ENCODE measurements at places on chromosomes 2 and 18.

DNA sequence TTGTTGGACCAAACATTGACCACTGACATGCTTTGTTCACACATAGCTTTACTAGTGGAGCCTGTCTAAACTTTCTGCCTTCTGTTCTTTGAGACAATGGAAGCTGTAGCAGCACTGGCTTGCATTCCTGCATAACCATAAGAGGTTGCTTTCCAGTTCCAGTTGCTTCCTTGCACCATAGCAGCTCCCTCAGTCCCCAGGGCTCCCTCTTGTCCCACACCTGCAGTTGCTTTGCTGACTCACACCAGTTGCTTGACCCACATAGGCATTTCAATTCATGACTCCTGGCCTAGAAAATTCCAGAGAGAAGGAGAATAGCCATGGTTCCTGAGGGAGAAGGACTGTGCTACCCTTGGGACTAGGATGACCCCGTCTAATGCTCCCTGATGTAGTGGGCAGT lies 20.9 kb downstream of the SGPP2 start:
- H3K27ac ChIP-seq, result no peak overlapping the region
- no peaks in the 10 kb centered on the region for H3K4me1 ChIP-seq
- DNase-seq, result no peak
- no peaks in the 10 kb centered on the region for H3K27me3 ChIP-seq
- no peak overlapping the region for H3K4me3 ChIP-seq

DNA sequence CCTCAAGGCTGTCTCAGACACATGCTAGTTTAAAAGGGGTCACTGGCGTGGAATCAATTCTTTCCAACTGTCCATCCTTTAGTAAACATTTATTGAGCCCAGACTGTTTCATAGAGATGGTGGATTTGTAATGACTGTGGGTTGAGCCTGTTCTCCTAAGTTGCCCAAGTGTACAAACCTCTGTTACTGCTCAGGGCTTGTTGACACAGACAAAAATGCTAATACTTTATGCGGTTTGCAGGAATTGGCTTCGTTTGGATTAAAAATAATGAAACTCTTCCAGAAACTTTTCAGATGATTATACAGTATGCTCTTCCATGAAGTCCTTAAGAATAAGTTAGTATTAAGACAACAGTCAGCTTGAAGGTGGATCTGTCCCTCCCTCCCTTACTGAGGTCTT lies 83.6 kb upstream of the MGAT5 start:
- H3K4me1 ChIP-seq, result peaks cover 70% of the 10 kb centered on the region
- DNase-seq, result no peak
- H3K27me3 ChIP-seq, result no peaks in the 10 kb centered on the region
- H3K4me3 ChIP-seq, result no peak overlapping the region

DNA sequence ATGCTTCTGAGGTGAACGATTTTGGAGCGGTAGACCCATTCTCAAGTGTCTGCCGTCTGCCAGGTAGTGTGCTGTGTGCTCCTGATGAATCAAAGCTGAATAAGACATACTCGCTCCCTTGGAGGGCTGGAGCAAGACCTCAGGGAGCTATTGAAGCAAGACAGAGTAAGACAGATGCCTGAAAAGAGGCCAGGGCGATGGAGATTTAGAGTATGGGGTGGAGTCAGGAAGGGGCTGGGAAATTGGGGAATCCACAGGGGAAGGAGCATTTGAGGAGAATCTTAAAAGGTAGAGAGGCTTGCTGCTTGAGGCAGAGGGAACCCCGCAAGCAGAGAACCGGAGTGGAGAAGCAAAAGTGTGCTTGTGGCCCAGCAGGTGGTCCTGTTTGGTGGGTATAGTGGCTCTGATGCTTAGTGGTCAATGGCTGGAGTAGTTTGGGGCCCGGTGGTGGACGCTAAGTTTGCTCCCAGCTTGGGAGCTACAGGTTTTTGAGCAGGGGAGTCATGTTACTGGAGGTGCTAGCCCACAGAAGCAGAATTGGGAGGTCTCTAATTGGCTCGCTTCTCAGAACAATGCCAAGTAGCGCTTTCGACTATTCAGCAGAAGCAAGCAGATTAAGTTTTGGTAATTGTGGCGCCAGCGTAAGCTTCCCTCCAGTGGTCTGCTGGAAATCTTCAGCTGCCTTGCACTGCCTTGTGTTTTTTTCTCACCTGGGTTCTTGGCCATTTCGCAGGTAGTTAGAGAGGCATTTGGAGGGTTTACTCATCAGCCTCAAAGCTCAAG lies 2.0 kb downstream of the CNNM4 start:
- H3K27ac ChIP-seq, result peak overlapping the region; percentile 3
- no peak for DNase-seq
- peaks cover 68% of the 10 kb centered on the region for H3K4me1 ChIP-seq
- H3K4me3 ChIP-seq, result peak overlapping the region; percentile 82
- no peaks in the 10 kb centered on the region for H3K27me3 ChIP-seq
- peaks cover 1% of the 10 kb centered on the region for H3K36me3 ChIP-seq

GRCh38 chr2:47043142-47043890 lies 111.8 kb downstream of the STPG4 start:
- peaks cover 24% of the 10 kb centered on the region for H3K36me3 ChIP-seq
- peaks cover 21% of the 10 kb centered on the region for H3K4me1 ChIP-seq
- peak overlapping the region; percentile 36 for H3K27ac ChIP-seq
- no peaks in the 10 kb centered on the region for H3K27me3 ChIP-seq
- no peak for DNase-seq

- H3K27ac ChIP-seq, result no peak overlapping the region
- H3K27me3 ChIP-seq, result peaks cover 45% of the 10 kb centered on the region
- DNase-seq, result no peak
- no peaks in the 10 kb centered on the region for H3K4me1 ChIP-seq
- H3K4me3 ChIP-seq, result no peak overlapping the region
- no peaks in the 10 kb centered on the region for H3K36me3 ChIP-seq
These were observed 63.0 kb upstream of the SPRED2 start for GRCh38 chr2:65495251-65495877.

DNA sequence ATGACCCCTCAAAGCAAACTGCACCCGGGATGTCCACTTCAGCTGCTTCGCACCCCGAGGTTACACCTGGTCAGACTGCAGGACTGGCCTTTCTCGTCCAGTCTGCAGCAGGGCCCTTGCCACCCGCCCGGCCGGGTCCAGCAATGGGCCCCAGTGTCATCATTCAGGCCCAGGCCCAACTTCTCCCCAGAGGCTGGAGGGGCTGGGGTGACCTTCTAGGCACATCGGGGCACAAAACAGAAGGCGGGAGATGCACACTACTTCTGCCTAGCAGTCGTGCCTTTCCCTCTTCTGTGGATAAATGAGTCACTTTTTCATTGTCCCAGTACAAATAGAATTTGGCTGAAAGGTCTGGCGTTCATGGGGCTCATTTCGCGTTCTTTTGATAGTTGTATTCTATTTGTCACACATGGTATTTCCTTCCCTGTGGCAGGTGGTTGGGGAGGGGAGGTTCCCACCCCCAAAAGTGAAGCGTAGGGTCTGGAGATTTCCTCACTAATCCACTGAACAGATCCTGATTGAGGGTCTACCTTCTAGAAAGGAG lies 56.9 kb upstream of the ID2 start:
- H3K27me3 ChIP-seq, result peaks cover 17% of the 10 kb centered on the region
- H3K27ac ChIP-seq, result no peak overlapping the region
- no peaks in the 10 kb centered on the region for H3K36me3 ChIP-seq
- no peaks in the 10 kb centered on the region for H3K4me1 ChIP-seq
- no peak for DNase-seq
- H3K4me3 ChIP-seq, result no peak overlapping the region

DNA sequence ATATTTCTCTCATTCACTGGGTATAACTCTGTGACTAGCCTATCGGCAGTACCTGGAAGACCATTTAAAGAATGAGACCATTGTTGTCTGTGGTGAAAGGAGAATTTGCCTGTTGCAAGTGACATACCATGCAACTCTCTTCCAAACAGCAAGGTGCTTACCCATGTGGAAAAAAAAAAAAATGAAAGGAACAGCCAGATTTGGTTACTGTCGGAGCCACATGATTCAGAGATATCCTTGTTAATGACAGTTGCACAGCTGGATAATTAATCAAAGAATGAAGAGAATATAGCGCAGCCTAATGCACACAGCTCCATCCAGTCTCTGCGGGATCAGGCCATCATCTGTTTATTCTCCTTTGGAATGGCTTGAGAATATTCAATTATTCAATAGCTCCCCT lies 141.8 kb downstream of the HRH4 start:
- H3K27me3 ChIP-seq, result peaks cover 17% of the 10 kb centered on the region
- H3K4me1 ChIP-seq, result no peaks in the 10 kb centered on the region
- H3K4me3 ChIP-seq, result no peak overlapping the region
- H3K27ac ChIP-seq, result no peak overlapping the region
- no peak for DNase-seq

- no peak overlapping the region for H3K27ac ChIP-seq
- H3K36me3 ChIP-seq, result no peaks in the 10 kb centered on the region
- no peaks in the 10 kb centered on the region for H3K27me3 ChIP-seq
- no peaks in the 10 kb centered on the region for H3K4me1 ChIP-seq
- no peak for DNase-seq
These were observed 16.4 kb upstream of the XPO1 start for GRCh38 chr2:61554604-61555003.

DNA sequence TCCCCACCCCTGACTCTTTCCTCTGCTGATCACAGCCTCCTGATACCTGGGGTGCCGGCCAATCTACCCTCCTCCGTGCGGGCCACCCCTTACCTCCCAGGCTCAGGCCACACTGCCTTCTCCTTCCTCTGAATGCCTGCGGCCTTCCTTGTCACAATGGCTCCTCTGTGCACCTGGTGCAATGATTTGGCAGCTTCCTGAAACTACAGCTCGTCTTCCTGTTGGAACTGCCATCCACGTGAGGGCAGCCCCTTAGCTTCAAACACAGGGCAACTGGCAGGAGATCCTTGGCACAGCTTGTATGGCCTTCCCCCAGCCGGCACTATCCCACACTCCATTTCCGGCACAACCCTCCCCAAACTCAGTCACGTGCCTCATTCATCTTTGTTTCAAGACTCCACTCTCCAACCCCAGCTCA lies 69.0 kb downstream of the STPG4 start:
- no peak overlapping the region for H3K27ac ChIP-seq
- H3K4me3 ChIP-seq, result no peak overlapping the region
- no peaks in the 10 kb centered on the region for H3K4me1 ChIP-seq
- no peak for DNase-seq

- H3K4me1 ChIP-seq, result no peaks in the 10 kb centered on the region
- no peak overlapping the region for H3K27ac ChIP-seq
- no peaks in the 10 kb centered on the region for H3K36me3 ChIP-seq
These were observed 279.0 kb upstream of the STON1 start for GRCh38 chr2:48250943-48251342.

DNA sequence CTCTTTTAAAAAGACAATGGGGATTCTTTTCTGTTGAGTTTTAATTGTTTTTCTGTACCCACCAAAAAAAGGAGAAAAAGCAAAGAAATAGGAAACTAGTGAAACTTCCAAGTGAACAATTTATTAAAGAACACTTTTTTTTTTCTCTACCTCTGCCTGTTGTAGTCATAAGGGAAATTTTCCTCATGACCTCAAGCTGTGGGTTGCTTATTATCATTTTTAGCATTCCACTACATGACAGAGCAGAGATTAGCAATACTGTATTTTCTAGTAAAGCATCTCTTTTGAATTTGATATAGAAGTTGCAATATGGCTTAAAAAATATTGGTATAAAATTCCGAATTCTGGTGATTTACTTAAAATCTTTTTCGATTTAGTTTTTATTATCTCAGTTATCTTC lies 87.9 kb upstream of the LRRTM1 start:
- no peak overlapping the region for H3K27ac ChIP-seq
- no peak for DNase-seq

DNA sequence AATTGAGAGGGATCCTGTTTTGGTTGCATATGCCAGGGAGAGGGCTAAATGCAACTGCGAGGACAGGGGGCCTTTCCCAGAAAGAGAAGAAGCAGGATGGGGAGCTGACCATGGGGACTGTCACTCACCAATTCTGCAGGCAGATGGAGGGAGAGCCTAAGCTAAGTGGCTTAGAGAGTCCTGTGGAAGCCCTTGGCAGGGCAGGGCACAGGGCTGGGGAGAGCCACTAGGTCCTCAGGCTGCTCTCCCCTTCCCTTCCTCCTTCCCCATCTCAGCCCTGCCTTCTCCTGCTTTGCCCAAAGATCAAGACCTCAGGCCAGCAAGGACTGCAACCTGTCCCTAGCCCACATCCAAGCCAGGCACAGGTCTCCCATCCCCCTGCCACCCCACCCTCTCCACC lies 24.4 kb upstream of the CATIP start:
- no peak for DNase-seq
- no peaks in the 10 kb centered on the region for H3K36me3 ChIP-seq
- H3K27ac ChIP-seq, result no peak overlapping the region
- H3K4me1 ChIP-seq, result no peaks in the 10 kb centered on the region
- H3K4me3 ChIP-seq, result no peak overlapping the region
- no peaks in the 10 kb centered on the region for H3K27me3 ChIP-seq

DNA sequence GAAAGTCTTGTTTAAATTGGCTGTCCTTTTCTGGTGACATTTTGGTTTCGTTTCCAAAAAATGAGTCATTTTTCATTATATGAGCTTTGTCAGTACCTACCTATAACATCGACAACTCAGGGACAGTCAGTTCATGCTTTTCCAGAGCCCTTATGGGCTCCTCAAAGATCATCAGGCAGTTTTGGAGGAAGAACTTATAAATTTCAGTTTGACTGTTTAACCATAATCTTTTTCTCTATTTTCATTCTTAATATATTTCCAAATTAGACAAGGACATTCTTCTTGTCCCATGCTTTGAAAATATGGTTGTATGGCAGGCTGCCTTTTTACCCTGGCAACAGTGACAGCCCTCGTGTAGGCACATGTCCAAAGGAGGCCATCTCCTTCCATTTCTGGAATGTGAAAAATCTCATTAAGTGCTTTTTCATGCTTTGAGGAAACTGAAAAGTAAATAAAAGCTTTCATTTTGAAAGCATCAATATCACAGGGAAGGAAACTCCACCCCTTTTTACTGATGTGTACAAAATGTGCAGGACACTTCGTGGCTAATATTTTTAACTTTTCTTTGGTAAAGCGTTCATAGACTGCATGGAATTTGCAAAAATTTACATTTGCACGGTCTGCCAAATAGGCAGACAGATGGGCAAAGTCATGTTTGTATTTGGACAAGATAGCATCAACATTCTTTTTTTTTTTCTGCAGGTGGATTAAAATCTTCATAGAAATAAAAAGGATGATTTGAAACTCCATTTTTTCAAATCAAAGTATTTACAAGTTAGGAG lies 7.2 kb upstream of the PROC start:
- peak overlapping the region; percentile 53 for H3K4me3 ChIP-seq
- peaks cover 20% of the 10 kb centered on the region for H3K4me1 ChIP-seq
- peak overlapping the region; percentile 78 for H3K27ac ChIP-seq
- DNase-seq, result no peak
- H3K27me3 ChIP-seq, result no peaks in the 10 kb centered on the region

- H3K36me3 ChIP-seq, result peaks cover 38% of the 10 kb centered on the region
- H3K27me3 ChIP-seq, result no peaks in the 10 kb centered on the region
- no peak for DNase-seq
These were observed 14.0 kb downstream of the USP14 start for GRCh38 chr18:172361-172760.

DNA sequence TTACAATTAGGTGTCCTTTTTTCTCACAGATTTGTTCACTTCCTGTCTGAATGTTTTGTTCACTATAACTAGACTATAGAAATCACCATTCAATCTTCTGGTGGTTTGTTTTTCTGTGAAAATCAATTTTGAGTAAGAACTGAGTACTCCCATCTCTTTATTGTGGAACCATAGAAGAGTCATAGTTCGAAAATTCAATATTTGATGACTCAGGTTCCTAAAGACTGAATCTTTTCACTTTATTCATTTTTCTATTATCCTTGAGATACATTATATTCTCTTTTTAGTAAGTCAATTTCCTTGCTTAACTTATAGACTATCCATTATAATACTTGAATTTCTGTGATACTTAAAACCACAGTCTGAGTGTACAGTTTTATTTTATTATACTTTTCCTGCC lies 49.3 kb upstream of the KCNH7 start:
- H3K4me1 ChIP-seq, result no peaks in the 10 kb centered on the region
- H3K36me3 ChIP-seq, result no peaks in the 10 kb centered on the region
- no peak overlapping the region for H3K27ac ChIP-seq
